ENCODE measurements at places on chromosomes 16 and 17. TPM values are rescaled to one million over a fixed set of nuclear protein-coding genes. Genes with fewer than 3 reads are reported as not detected.
A peak's percentile ranks its signal among the peaks of the same experiment; 100 is the strongest.

DNA sequence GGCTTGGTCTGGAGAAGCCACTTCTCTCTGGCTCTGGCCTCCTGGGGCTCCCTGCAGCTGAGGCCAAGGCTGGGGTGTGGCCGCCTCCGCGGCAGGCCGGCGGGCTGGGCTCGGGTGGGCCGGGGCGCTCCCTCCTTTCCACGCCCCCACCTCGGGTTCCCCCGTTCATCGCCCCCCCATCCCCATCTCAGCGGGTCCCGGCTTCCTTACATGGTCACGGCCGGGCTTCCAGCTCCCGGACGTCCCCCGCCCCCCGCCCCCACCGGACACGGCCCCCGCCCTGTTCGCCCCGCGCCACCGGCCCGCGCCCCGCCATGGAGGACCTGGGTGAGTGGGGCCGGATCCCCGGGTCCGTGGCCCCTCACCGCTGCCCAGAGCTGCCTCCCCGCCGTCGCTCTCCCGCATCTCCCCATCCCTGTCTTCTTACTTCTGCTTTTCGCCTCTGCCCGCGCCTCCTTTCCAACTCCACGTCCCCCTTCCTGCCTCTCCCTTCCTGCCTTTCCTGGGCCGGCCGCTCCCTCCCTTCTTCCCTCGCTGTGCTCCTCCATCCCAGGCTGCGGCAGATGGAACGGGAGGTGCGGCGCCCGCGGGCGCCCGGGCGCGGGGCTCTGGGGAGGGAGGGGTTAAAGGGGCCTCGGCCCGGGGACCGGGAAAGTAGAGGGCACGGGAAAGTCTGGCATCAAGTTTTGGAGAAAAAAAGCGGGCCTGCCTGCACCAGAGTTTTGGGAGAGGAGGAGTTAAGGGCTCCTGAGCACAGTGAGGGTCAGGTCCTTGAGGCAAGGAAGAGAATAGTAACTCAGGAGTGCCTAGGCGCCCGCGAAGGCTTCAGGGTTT is at the start of gene TGFB1I1:
Gene TGFB1I1, plus strand, starts transcription at position 278 of the 834 bp plus-strand sequence. Its CDS starts 37 bp downstream, at position 315.
- no peak for DNase-seq

DNA sequence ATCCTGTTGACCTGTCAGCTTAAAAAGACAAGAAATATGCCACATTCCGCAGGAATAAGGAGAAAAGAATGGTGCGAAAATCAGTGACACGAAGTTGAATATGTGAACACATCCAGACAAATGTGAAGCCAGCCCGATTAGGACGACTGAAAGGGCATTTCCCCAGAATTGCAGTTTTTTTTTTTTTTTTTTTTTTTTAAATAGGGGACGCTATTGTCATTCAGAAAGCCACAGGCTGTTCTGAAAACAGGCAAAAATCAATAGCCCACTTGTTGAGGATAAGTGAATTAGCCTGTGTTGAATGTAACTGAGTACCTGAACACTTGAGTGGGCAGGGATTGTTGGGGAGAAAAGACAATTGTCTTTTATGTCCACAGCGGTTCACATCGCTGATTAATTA is 507.1 kb downstream of the WWOX start:
- DNase-seq = no peak

DNA sequence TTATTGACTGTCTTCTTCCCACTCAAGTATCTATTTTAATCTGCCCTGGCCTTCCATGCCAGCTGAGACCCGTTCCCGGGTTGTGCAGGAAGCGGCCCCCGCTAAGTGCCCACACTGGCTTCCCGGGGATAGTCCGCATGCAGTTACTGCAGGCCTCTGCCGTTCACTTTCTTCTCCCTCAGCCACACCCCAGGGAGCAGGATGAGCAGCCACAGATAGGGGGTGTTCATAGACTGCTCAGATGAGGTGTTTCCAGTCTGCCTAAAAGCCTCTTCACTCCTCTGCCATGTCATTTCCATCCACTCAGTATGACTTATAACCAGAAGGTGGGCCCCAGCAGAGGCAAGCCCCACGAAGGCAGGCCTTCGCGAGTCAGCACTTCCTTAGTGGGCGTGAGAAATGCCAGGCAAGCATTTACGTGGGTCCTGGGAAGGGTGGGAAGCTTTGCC is 7.7 kb downstream of the MED9 start:
- DNase-seq = no peak

- peak; percentile 38 for DNase-seq
Observed at GRCh38 chr16:15885560-15886001, 2.8 kb downstream of the CEP20 start.

GRCh38 chr16:69448470-69449193 is 24.2 kb downstream of the CYB5B start:
- DNase-seq = no peak

GRCh38 chr17:57649731-57650484 is 95.2 kb downstream of the CCDC182 start:
- peak; percentile 21 for DNase-seq

DNA sequence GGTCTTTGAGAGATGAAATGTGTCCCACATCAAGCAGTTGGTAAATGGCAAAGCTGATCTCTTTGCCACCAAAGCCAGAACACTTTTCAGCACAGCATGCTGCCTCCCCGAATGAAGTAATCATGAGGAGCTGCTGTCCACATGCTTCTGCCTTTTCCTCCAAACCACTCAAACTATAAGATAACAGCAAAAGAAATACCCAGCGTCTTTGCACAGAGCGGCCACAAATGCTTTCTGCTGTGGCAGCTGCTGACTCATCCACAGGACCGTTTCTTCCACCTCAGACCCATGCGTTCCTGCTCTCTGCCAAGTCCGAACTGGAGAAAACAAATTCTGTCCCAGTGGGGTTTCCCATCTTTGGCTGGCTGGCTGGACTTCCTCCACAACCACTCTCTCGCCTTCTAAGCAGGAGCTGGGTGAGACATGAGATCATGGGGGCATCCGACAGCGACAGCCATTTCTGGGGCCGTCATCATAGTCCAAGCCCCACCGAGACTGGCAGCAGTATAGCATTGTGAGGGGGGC is 27.1 kb downstream of the TBC1D3B start:
- DNase-seq = peak; percentile 28

- no peak for DNase-seq
Observed at GRCh38 chr17:81990836-81991683, 13.6 kb downstream of the ASPSCR1 start.

DNA sequence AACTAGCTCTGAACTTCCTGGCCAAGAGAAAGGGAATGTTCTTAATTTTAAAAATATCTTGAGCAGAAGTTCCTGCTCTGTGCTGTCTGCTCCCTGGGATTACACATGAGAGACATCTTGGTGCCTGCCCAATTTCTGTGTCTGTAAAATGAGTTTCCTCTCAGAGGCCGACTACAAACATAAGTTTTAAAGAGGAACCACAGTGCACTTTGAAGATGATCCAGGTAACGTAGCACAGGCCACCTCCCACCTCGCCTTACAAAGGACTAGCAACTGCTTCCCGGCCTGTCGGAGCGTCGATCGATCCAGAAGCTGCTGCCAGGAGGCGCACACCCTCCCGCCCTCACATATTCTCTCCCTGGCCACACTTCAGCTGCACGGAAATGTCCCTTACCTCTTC is 55.0 kb upstream of the ATP2A3 start:
- DNase-seq = no peak

- no peak for DNase-seq
Observed at GRCh38 chr16:64532691-64533090, 589.2 kb downstream of the CDH11 start.

GRCh38 chr17:39239640-39240314 is 14.0 kb upstream of the STAC2 start:
- peak; percentile 72 for DNase-seq

DNA sequence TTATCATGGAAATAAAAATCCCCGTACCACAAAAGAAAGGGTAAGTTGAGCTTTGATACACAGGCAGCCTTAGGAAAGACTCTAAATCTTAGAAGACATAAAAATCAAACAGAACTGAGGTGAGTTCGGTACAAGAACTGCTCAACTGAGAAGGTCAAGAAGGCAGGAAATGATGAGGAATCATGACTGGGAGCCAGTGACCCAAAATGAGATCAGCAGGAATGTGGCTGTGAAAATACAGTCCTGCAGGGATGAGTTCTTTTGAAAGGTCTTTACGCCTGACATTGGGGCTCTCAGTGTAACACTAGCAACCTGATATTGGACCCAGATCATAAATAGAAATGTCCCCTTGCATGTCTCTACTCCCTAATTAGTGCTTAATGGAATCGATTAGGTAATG is 56.3 kb upstream of the CDH11 start:
- no peak for DNase-seq

- peak; percentile 88 for DNase-seq
Observed at GRCh38 chr16:641326-642188, at the start of gene MCRIP2. Gene MCRIP2, plus strand, starts transcription at chr16:641828. Its CDS starts 164 bp downstream, at chr16:641992.

GRCh38 chr16:84844559-84845495 is 25.0 kb downstream of the CRISPLD2 start:
- no peak for DNase-seq

DNA sequence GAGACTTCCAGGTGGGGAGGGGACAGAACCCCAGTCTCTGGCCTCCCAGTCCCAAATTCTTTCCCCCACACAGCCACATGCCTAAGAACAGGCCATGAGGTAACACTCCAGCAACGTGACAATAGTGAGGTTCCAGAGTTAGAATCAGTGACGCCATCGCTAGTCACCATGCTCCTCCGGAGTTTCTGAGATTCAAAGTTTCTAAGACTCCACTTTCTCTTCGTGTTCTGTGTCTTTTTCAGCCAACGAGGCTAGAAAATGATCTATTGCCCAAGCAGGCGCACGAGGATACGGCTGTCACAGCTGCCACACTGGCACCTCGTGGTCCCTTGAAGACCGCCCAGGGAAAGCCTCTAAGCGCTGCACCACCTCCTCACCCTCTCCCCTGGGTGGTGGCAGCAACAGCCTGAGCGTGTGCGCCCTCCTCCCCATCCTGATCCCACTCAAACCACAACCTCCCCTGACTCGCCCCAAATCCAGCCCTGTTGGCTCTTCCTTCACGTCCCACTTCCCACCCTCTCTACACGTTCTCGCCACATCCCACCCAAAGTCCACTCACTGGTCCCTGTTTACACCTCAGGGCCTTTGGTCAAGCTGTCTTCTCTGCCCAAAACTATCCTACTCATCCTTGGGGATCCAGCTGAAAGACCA is 1.0 kb downstream of the MCRIP1 start:
- DNase-seq = no peak

DNA sequence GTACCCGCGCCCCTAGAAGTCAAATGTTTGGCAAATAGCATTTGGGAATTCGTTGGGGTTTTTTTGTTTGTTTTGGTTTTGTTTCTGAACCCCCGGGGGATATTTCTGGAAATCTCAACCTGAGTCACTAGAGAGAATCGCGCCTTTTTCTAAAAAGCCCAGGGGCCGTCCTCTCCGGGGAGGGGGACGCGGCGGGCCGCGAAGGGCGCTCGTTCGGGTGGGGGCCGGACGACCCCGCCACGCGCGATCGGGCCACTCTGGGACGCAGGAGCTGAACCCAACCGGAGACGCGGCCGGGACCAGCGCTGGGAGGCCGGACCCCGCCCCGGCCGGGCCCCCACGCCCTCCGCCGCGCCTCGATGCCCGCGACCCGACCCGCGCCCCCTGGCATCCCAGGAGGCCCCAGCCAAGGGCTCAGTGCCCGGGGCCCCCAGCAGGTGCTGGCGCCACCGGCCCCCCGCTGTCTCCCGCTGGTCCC is 302 bp downstream of the LITAF start:
- DNase-seq = no peak

Gene ABCA10
- 0.16 TPM for total RNA-seq

Gene KCTD11
- total RNA-seq = 3.0 TPM

Gene MPP2
- total RNA-seq = 0.45 TPM

Gene SLC5A11
- not detected for total RNA-seq

Gene CACNG5
- total RNA-seq = not detected

Gene IFI35
- 10.6 TPM for total RNA-seq

Gene DNAH9
- total RNA-seq = not detected

Gene CLEC18B
- total RNA-seq = 6.5 TPM

Gene KRT16
- total RNA-seq = not detected
